ENCODE measurements at places on chromosomes 12 and 14. TPM values are rescaled to one million over a fixed set of nuclear protein-coding genes. Genes with fewer than 3 reads are reported as not detected.

The RABGGTA gene
- 16.8 TPM for total RNA-seq

The GPRC5D gene
- total RNA-seq: not detected

The FSCB gene
- not detected for total RNA-seq

The GPR84 gene
- total RNA-seq: not detected

The TSPAN9 gene
- 46.5 TPM for total RNA-seq

The HOXC6 gene
- not detected for total RNA-seq

The PSMB5 gene
- 93.5 TPM for total RNA-seq

DNA sequence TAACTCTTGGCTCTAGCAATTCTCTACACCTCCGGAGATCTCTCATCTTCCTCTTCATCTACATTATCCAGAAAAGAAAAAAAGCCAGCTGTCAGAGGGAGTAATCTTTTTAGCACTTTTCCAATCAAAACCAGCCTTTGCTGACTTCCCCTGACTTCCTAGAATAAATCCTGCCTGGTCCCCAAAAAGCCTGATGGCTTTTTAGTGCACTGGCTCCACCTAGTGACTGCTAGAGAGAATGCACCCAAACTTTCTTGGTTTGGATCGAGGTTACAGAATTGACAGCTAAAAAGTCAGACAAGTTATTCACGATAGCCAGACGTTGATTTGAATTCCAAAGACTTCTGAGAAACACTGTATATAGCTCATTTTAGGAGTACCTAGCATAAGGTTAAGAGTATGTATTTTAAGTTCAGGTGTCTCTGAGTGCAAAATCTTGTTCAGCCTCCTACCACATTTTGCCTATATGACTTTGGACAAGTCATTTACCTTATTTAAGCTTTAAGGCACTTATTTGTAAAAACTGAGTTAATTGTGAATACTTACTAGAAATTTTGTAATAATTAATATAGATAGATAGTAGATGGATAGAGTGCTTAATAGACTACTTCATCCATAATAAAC lies 185.7 kb upstream of the GRIN2B start:
- DNase-seq: no peak

GRCh38 chr12:124130691-124131591 lies 157.9 kb downstream of the ZNF664 start:
- peak; percentile 59 for DNase-seq

DNA sequence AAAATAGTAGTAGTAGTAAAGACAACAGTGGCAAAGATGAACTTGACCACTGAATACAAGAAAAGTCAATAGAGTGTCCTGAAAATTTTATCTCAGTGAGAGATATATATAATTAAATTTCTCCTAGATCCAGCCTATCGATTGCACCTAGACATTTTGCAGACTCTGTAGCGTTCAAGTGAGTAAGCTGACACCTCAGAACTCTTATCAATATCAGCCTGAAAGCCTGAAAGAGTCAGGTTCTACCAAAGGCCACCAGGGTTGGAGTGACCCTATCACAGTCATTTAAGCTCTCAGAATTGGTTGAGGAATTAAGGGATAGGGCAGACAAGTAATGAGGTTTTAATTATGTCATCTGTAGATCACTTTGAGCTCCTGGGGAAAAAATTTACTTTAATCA lies 174.6 kb downstream of the SRGAP1 start:
- no peak for DNase-seq

DNA sequence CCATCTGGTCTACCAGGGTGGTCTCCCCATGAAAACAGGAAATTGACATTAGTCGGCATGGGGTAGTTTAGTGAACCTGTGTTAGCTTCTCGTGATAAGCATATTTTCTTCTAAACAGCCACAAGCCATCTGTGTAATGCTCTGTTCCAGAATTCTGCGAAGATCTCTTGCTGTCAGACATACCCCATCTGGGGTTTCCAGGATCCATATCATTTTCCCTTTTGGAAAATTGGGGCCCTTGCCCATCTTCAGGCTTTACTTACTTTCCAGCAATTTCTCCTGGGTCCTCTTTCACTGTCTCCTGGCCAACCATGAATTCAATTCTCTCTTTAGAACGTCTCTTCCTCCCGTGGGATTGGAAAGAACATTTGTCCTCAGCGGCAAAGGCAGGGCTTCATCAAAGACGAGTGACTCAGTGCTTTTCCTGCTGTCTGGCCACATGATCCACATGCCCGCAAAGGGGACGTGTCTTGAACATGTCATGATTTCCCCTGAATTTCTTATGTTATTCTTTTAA lies 21.4 kb upstream of the NCOR2 start:
- DNase-seq: no peak

- no peak for DNase-seq
Measured at GRCh38 chr14:44863271-44863670, 98.5 kb downstream of the KLHL28 start.

- no peak for DNase-seq
Measured at GRCh38 chr12:18108611-18109010, 18.6 kb upstream of the RERGL start.

DNA sequence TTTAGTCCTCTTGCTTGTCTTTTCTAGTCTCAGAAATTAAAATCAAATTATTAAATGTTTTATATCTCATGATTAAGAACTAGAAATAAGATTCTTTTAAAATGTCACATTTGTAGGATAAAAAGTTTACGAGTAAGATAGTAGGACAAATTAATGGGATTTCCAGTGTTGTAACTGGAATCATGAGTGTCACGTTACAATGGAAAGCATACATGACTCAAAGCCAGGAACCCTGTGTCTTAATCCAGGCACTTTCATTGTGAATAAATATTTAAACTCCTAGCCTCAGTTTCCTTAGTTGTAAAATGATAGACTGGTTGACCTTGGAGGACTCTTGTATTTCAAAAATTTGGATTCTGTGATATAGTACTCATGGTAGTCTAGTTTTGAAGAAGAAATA lies 84.9 kb downstream of the MIA2 start:
- no peak for DNase-seq

- DNase-seq: no peak
Measured at GRCh38 chr12:40691913-40692764, at the start of gene CNTN1. Gene CNTN1, plus strand, starts transcription at chr12:40692439.

DNA sequence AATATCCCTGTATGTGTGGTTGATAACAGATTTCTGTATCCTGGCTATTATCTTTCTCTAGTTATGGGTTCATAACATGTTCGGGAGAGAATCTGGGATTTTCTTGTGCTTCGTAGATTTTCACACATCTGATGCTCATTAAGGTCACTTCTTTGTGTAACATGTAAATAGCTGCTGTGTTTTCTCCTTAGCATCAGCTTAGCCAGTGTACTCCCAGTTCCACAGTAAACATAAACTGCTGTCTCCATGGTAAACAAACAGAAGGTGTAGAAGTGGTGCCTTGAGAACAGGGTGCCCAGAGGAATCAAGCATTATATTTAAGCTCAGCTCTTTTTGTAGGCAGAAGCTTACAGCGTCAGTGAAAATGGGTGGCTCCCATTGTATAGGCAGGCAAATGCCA lies 88.0 kb downstream of the ANO6 start:
- no peak for DNase-seq

GRCh38 chr14:35879151-35879648 lies 53.1 kb downstream of the BRMS1L start:
- DNase-seq: no peak

DNA sequence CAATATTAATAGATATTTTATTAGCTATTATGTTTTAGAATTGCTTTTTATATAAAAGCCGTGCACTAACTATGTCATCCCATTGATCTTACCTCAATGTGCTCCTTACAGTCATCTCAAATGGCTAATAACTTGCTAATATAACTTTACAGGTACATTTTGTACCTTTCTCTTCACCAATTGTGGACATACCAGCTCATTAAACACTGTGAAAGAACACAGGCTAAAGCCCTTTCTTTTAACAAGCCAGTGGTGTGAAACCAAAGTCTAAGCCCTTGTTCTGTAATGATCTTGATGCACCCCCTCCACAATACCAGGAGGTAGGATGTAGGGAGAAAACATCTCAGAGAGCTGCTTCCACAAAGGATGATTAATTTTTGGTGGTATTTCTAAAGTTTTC lies 675.3 kb upstream of the USP15 start:
- no peak for DNase-seq

DNA sequence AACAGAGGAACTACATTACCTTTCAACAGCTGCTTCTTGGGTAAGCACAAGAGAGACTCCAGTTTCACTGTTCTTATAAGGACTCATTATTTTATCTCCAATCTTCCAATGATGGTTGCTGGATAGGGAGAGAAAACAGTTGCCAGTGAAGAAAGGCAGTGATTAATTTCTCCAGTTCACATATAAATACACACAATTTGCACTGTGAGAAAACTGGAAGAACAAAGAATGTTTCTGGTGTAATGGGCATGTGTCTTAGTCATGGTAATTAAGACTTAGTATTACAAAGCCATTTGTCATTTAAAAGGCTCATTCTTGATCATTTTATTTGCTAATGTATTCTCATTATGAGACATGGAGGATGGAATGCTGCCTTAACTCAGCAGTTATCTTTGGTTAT lies 78.0 kb upstream of the FAR2 start:
- no peak for DNase-seq

- no peak for DNase-seq
Measured at GRCh38 chr14:54377501-54377900, 19.3 kb upstream of the CDKN3 start.

DNA sequence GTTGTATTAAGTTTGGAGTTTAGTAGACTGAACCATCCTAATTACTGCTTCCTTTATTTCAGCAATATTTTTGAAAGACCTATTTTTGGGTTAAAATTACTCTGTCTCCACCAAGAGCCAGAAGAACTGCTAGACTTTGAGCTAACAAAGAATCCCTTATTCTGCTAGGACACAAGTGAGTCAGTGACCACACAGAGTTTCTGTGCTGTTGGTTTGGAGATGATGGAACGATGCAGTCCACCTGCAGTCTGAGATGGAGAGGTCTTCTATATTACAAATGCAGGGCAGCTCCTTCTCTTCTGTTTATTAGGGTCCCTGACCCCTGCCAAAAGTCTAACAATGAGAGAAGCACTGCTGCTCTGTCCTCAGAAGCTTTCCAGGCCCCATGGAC lies 6.7 kb upstream of the STXBP6 start:
- no peak for DNase-seq

DNA sequence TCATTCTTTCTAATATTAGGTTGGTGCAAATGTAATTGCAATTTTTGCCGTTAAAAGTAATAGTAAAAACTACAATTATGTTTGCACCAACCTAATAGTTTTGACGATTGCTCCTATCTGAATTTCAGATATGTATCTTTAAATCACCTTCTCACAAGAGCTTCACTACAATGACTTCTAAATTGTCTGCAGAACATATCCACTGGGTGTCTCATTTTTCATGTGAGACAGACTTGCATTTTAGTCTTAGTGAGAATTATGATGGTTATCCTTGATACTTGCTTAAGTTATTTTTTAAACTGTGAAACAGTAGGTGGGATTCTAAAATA lies 84.6 kb downstream of the ITPR2 start:
- no peak for DNase-seq

DNA sequence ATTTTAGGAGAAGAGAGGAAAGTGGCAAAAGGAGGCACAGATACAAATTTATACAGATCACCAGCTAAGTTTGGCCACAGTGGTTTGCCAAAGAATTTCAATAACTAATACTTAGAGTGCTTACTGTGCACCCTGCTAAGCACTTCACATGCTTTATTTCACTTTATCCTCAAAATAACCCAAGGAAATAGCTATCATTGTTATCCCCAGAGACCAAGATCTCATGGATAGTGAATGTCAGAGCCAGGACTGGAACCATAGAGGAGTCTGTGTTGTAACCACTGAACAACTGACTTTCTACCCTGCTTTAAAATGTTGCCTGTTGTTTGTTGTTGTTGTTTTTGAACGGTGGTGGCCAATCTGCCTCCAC lies 1.3 kb upstream of the TCP11L2 start:
- DNase-seq: no peak

- DNase-seq: no peak
Measured at GRCh38 chr12:6374028-6374785, 1.2 kb downstream of the SCNN1A start.

DNA sequence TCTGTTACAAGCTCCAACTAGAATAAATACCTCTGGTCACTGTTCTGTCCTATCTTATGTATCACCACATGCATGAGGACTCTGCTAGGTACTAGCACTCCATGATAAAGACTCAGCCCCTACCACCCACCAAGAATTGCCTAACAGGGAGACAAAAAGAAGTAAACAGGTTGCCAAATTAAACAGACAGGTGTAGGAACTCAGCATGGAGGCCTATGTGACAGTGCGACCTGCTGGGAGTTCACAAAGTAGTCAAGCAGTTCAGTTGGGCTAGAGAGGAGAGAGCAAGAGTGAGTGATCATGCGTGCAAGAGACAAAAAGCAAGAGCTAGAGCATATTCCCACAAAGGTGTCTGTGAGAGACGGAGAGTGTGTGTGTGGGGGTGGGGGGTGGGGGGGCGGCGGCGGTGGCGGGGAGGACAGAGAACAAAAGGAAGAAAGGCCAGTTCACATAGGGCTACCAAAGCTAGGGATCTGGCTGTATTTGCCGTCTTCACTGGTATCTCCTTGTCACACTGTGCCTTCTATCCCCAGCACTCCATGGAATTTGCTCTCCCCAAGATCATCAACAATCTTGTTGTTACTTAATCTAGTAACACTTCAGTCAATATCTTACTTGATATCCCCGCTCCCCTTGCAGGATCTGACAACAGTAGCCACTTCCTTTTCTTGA lies 81.2 kb downstream of the SPPL3 start:
- no peak for DNase-seq

DNA sequence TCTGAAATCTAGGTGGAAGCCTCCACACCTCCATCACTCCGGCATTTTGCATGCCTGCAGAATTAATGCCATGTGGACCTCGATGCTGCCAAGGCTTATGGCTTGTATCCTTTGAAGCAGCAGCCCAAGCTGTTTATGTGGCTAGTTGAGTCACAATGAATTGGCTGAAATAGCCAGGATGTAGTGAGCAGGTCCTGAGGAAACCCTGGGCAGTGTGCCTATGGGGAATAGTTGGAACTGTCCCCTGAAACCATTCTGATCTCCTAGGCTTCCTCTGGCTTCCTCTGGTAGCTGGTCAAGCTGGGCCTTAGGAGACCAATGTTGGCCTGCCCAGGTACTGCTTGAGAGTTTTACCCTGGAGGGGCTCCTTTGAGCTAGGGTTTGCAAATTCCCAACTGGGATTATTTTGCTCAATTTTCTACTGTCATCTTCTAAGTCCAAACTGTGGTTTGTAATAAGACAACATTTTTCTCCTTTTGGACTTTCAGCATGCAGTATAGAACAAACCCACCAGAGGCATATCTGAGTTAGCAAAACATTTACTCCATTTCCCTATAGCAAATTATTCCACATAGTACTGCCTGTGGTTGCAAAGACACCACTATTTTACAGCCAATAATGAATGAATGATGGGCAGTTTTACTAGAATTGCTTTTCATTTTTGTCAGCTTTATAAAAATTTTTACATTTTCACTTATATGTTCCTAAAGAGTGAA lies 85.1 kb upstream of the AMIGO2 start:
- DNase-seq: no peak

Data from right lobe of liver (tissue), 6 donors.